CD4-positive, alpha-beta memory T cell (primary cell): ENCODE measurements at places on chromosomes 2 and 18. TPM values are rescaled to one million over a fixed set of nuclear protein-coding genes. Genes with fewer than 3 reads are reported as not detected.

The CD8B2 gene
- total RNA-seq: not detected

The AGXT gene
- not detected for total RNA-seq

The KCNS3 gene
- not detected for total RNA-seq

The HMSD gene
- 2.2 TPM for total RNA-seq

The GMPPA gene
- total RNA-seq: 45.2 TPM

The LTBP1 gene
- not detected for total RNA-seq

The VWC2L gene
- total RNA-seq: not detected

The G6PC2 gene
- total RNA-seq: not detected

GRCh38 chr2:9401059-9401547, 22.2 kb downstream of the ITGB1BP1 start:
- H3K27me3 ChIP-seq: no peaks in the 10 kb centered on the region
- no peaks in the 10 kb centered on the region for H3K4me1 ChIP-seq
- H3K4me3 ChIP-seq: no peak overlapping the region
- no peak for DNase-seq

GRCh38 chr2:207926133-207926988, 99.0 kb downstream of the PLEKHM3 start:
- H3K36me3 ChIP-seq: no peaks in the 10 kb centered on the region
- DNase-seq: no peak
- no peak overlapping the region for H3K27ac ChIP-seq
- peaks cover 5% of the 10 kb centered on the region for H3K4me1 ChIP-seq
- H3K27me3 ChIP-seq: no peaks in the 10 kb centered on the region
- no peak overlapping the region for H3K4me3 ChIP-seq

GRCh38 chr2:37415128-37415820, 70.8 kb downstream of the QPCT start:
- no peak for DNase-seq
- no peak overlapping the region for H3K27ac ChIP-seq

DNA sequence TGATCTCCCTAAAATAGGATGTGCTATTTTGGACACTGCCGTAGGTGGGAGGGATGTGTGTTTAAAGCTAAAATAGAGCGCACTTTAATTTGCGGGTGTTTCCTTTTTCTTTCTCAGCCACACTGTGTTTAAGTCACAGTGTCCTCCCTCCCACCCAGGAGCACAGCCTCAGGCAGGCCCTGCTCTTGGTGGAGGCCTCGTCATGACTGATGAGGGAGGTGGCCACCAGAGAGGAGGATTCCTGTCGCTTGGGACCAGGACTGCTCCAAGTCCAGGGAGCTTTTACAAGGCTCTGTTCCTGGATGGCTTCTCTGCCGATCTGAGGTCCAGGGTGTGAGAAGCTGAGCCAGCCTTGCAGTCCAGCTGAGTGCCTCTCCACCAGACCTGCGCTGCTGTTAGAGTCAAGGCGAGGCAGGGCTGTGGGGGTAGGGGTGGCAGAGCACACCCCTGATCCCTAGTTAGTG, 33.5 kb downstream of the INPP4A start:
- H3K36me3 ChIP-seq: no peaks in the 10 kb centered on the region
- peak overlapping the region; percentile 61 for H3K27ac ChIP-seq
- no peaks in the 10 kb centered on the region for H3K27me3 ChIP-seq
- DNase-seq: no peak

DNA sequence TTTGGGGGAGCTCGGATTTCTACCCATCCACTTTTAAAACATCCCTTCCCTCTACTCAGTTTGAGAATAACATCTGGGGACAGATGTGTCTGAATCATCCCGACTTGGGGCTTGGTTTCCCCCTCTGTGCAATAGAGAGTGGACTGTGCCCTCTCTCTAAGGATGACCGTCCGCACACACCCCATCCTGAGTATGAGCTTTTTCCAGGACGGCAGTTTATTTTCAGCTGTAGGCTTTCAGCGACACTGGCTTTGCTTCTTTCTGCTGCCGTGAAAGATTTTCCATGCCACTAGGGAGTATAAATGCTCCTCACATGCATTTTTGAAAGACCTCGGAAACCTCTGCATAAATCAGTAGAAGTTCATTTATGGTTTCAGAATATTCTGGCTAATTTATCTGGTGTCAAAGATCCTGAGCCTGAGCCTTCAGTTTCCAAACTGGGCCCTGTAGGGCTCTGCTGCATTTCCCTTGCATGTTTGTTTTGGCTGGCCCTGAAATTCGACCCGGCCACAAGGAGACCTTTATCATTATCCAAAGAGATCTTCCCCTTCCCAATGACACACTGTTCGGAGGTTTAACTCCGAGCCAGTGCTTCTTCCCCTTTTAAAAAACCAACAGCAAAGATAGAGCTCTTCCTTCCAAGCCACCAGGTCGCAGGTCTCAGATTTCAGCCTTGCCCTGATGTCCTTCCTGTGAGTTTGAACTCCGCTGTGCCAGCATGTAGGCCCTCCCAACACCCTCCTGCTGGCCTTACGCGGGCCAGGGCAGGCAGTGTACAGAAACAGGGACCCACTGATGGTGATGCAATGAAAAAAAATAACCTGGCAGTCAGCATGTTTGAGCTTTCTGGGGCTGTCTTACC, 53.3 kb downstream of the FECH start:
- DNase-seq: no peak
- no peaks in the 10 kb centered on the region for H3K27me3 ChIP-seq
- H3K4me3 ChIP-seq: no peak overlapping the region

DNA sequence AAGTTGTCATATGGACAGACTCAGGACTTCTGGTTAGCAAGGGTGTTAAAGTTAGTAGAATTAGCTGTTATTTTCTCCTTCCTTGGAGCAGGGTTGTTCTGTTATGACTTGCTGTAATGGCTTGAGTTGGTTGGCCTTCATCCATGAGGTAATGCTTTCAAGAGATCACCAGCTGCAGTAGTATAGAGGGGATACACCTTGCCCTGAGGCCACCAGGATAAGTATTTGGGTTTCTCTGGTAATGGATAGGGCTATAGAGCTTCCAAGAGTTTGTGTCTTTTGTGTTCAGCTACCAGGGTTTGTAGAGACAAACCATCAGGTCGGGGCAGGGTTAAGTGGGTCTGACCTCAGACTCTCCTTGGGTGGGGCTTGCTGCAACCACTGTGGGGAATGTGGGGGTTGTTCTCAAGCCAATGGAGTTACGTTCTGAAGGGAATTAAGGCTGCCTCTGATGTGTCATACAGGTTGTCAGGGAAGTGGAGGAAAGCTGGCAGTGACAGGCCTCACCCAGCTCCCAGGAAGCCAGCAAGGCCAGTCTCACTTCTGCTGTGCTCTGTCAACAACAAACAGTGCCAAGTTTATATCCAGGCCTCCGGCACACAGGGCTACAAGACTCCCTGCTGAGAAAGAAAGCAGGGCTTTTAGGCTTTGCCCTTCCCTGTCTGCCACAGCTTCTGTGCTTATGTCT, 356.6 kb downstream of the SPAG16 start:
- H3K27me3 ChIP-seq: no peaks in the 10 kb centered on the region
- no peaks in the 10 kb centered on the region for H3K36me3 ChIP-seq

DNA sequence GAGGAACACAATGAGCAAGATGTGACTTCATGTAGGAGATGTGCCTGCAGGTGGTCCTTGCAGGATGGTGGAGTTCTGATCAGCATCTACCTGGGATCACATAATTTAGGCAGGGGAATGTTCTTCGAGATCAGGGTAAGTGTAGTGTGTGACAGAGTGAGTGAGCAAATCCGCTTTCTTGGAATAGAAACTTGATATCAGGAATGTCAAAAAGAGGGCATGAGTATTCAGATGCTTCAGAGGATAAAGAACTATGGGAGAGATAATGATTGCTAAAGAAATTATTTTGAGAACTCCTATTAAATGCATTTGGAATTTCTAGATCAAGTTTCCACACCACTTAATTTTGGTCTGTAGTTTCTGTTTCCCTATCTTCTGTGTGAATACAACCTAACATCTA, 463.6 kb upstream of the SLC14A2 start:
- H3K36me3 ChIP-seq: no peaks in the 10 kb centered on the region
- no peak overlapping the region for H3K4me3 ChIP-seq
- H3K4me1 ChIP-seq: no peaks in the 10 kb centered on the region
- H3K27ac ChIP-seq: no peak overlapping the region

- H3K27me3 ChIP-seq: no peaks in the 10 kb centered on the region
- H3K27ac ChIP-seq: no peak overlapping the region
- no peaks in the 10 kb centered on the region for H3K36me3 ChIP-seq
- no peak for DNase-seq
Measured at GRCh38 chr2:219707496-219708285, 80.3 kb downstream of the SLC4A3 start.

GRCh38 chr2:166333801-166334200, 41.9 kb downstream of the SCN9A start:
- H3K27me3 ChIP-seq: no peaks in the 10 kb centered on the region
- H3K36me3 ChIP-seq: no peaks in the 10 kb centered on the region
- no peak overlapping the region for H3K27ac ChIP-seq
- no peak for DNase-seq
- no peaks in the 10 kb centered on the region for H3K4me1 ChIP-seq

GRCh38 chr2:121055501-121055900, 229.5 kb downstream of the TFCP2L1 start:
- H3K4me1 ChIP-seq: no peaks in the 10 kb centered on the region
- DNase-seq: no peak
- no peaks in the 10 kb centered on the region for H3K27me3 ChIP-seq
- H3K36me3 ChIP-seq: no peaks in the 10 kb centered on the region
- H3K4me3 ChIP-seq: no peak overlapping the region
- H3K27ac ChIP-seq: no peak overlapping the region

DNA sequence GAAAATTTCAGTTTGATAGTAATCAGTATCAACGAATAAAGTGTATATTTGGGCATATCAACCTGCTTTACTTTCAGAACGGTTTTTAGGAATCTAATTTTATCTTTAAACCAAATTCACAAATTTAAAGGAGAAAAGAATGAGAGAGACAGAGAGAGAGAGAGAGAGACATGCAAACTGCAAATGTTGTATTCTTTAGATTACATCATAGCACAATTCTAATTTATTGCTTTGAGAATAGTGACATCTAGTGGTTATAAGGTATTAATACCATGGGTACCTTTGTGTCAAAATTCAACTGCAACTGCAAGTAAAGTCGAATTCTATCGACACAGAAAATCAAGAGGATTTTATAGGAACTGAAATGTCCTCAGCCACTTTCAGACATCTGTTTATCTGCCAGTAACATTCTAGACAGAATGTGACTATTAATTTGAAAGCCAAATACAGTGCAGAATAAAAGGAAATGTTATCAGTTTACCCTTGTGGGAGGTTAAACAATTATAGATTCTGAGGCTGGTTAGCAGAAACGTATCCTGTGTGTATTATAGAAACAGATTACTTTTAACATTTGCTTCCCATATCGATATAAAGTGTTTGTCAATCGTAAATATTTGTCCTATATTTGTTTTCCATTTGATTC, 529.8 kb upstream of the VRK2 start:
- no peak overlapping the region for H3K4me3 ChIP-seq
- H3K27ac ChIP-seq: no peak overlapping the region
- H3K27me3 ChIP-seq: no peaks in the 10 kb centered on the region
- H3K4me1 ChIP-seq: no peaks in the 10 kb centered on the region
- DNase-seq: no peak

DNA sequence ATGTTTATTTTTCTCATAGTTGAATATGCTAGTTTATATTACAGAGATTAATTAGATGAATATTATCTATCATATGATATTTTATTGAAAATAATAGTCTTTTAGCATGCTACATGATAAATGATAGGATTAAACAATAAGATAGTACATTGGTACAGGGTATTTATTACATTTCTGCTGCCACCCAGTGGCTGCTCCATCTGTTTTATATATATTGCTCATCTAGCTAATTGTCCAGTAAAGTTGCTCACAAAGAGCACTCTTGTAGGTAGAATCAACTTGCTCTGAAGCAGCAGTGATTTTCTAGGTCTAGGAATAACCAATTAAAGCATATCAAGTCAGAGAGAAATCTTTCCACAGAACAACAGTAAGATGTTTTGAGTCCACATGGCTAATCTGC, 183.3 kb downstream of the ASXL3 start:
- H3K27me3 ChIP-seq: no peaks in the 10 kb centered on the region
- H3K27ac ChIP-seq: no peak overlapping the region
- no peak for DNase-seq
- H3K36me3 ChIP-seq: no peaks in the 10 kb centered on the region
- H3K4me1 ChIP-seq: no peaks in the 10 kb centered on the region

DNA sequence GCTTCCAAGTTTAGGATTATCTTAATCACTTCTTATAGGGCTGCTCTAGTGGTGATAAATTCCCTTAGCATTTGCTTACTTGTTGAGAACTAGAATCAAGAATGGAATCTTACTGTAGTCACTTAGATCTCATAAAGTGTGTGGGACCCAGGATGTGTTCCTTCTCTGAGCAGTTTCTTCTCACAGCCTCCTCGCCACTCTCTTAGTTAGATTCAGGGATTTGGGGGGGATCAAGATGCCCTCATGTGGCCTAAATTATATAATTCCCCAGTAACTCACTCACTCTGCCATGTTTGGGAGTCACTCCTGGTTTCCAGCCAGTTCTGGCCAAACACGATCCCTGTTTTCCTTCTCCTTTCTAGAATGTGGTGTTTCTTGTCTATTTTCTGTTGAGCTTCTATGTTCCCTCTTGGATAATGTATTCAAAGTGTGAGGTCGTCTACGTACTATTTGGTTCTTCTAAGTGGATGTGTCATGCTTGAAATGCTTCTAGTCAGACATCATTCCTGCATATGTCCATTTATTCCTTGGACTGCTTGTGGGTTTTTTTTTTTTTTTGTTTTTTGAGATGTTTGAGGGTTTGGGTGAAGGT, 414.9 kb upstream of the SYT4 start:
- H3K4me1 ChIP-seq: no peaks in the 10 kb centered on the region
- H3K27ac ChIP-seq: no peak overlapping the region
